Left colon (tissue), 2 donors: ENCODE measurements at places on chromosomes 12 and 14. TPM values are rescaled to one million over a fixed set of nuclear protein-coding genes. Genes with fewer than 3 reads are reported as not detected.

- no peak for DNase-seq
These were observed 93.5 kb downstream of the LMNTD1 start for GRCh38 chr12:25459541-25459951.

GRCh38 chr12:131991816-131992430 is 42.2 kb downstream of the EP400 start:
- DNase-seq, result no peak

GRCh38 chr14:64691376-64691775 is 12.8 kb upstream of the PLEKHG3 start:
- no peak for DNase-seq

- no peak for DNase-seq
These were observed 47.9 kb upstream of the PARP11 start for GRCh38 chr12:3921151-3921471.

GRCh38 chr14:70082394-70082793 is 106.4 kb downstream of the SLC8A3 start:
- no peak for DNase-seq

GRCh38 chr12:48815126-48816110 is 2.9 kb upstream of the CACNB3 start:
- peak; percentile 82 for DNase-seq

DNA sequence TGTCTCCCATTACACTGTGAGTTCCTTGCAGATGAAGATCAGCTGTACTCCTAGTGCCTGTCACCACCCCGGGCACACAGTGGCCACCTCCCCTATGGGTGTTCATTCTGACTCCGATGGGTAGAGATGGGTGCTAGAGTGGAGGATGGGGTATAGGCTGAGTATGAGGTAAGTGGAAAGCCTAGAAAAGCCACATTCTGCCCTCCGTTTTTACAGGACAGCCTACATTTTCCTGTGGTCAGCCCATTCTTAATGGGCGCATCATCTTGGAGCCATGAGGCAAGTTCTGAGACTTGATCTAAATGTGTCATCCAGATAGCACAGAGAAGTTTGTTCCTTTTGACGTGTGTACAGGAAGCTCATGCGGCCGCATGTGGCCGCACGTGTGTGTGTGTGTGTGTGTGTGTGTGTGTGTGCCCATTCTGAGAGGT is 166.7 kb upstream of the HIF1A start:
- DNase-seq, result no peak

Gene PARP11
- 7.4 TPM for total RNA-seq
